ENCODE measurements at places on chromosomes 2 and 18.

DNA sequence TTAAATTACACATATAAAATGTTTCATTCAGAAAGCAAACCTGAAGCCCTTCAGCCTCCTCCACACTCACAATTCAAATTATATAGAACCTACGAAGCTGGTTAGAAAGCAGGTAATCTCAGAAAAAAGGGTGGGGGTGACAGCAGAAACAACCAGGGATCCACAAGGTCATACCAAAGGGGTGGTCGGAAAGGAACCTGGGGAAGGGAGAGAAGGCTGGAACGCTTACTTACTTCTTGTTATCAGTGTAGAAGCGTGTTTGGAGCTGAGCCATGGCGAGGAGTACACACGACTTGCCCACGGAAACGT, 316 bp downstream of the WDR12 start:
- no peak for DNase-seq

- DNase-seq, result no peak
Observed at GRCh38 chr2:128379021-128380015, 60.6 kb upstream of the HS6ST1 start.

DNA sequence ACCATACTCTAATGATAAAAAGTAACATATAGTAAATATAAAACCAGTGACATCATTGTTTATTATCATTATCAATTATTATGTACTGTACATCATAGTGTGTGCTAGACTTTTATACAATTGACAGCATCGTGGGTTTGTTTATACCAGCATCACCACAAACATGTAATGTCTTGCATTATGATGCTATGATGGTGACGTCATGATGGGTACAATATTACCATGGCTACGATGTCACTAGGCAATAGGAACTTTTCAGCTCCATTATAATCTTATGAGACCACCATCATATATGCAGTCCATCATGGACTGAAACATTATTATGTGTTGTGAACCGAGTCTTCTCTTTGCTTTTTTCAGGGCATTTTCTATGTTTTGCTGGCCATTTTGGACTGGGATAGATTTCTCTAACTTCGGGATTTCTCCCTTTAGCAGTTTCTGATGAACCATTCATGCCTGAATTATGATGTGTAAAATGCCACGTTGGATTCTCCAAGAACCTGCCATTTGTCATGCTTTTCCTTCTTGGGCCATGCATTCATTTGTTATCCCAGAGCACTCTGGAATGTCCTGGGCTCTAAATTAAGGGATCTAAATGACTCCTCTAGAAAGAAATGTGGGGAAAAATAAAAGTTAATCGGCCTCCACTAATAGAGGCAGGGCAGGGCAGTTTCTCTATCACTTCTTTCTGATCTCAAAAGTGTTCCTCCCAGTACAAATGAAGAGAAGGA, 325.6 kb upstream of the TNP1 start:
- no peak for DNase-seq

DNA sequence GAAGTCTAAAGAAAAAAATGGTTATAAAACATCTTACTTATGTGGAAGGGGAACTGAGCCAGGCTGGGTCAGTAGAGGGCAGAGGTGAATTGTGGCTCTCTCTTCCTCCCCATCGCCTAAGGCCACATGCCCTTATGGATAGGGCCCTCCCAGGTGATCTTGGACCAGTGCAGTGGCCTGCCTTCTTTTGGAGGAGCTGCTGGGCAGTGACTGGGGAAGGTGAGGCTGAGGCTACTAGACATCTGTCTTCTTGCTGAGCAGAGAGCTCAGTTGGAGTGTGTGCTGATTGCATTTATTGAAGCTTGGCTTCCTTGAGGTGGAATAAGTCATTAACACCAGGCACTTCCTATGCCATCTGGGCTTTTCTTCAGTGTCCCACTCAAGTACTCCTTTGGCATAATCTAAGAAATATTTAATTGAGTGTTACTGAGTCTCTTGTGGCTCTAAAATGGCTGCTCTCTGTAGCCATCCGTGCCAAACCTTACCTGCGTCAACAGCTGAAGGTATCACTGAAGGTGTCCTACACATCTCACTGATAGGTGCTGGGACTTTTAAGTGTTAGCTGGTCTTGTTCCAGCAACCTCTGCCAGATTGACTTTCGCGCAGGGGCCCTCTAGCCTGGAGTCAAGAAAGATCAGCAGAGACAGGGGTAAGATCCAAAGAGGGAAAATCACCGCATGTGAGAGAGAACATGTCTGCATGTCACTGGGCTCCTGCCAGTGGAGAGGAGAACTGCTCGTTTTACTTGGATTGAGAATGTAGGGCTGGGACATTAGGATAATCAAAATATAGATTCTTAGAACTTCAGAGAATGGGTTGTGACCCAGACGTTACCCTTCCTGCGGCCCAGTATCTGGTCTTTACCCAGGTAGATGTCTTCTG, 256.1 kb downstream of the LTBP1 start:
- no peak for DNase-seq

DNA sequence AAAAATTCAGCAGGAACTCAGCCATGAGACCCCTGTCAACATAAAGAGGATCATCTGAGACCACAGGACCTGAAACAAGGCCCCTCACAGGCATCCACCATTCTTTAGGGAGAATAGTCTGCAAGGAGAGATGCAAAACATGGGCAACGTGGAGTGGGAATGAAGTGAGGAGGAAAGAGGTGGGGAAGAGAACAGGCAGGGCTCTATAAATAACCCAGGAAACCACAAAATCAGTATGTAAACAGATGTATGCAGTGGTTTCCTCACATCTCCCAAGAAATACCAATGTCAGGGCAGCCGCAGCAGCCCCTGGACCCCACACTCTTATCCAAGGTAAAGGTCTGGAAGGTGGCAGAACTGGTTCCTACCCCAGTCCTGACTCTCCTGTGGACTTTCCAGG, 168.5 kb downstream of the EN1 start:
- no peak for DNase-seq

GRCh38 chr2:241659150-241659739, 21.8 kb downstream of the ATG4B start:
- no peak for DNase-seq

- DNase-seq, result no peak
Observed at GRCh38 chr18:53422896-53423295, 801.6 kb downstream of the MBD2 start.

- peak; percentile 78 for DNase-seq
Observed at GRCh38 chr2:217695033-217695520, 307.7 kb downstream of the TNS1 start.

Measured in non-pigmented ciliary epithelial cell (primary cell).